OCI-LY7 (cell line): ENCODE measurements at places on chromosomes 13 and 19.

DNA sequence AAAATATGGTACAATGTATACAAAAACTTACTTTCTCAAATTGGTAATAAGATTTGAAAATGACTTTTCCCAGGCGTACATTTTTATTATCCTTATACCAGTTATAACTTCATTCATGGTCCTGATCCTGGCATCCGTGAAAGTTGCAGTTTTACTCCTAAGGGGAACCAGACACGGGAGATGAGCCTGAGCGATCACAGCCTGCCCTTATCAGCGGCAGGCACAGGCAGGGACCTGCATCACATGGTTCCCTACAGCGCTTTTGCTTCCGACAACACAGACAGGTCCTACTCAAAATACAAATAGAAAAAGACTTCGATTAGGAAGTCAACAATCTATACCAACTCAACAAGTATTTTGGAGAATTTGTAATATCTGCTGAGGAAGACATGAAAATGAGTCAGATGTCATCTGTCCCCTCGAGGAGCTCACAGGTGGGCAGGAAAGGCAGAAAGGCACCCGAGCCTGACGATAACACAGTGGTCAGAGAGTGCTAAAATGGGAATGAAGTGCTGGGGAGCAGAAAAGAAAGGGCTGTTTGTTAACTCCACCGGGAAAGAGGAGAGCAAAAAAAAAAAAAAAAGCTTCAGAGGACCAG, 93.4 kb downstream of the ABCC4 start:
- DNase-seq, result peak; percentile 58

DNA sequence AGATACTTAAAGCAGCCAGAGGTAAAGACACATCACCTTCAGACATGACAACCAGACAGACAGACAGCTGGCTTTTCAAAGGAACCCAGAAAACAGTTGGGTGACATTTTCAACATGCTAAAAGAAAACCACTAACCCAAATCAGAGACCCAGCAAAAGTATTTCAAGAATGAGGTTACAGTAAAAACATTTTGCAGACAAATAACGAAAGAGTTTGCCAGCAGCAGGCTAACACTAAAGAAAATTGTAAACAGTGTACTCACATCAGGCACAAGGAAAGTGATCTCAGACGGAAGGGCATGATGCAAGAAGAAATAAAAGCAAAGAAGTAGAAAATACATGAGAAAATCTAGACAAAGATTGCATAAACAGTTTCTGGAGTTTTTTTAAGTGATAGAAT, 46.4 kb downstream of the AP1M1 start:
- DNase-seq, result no peak

DNA sequence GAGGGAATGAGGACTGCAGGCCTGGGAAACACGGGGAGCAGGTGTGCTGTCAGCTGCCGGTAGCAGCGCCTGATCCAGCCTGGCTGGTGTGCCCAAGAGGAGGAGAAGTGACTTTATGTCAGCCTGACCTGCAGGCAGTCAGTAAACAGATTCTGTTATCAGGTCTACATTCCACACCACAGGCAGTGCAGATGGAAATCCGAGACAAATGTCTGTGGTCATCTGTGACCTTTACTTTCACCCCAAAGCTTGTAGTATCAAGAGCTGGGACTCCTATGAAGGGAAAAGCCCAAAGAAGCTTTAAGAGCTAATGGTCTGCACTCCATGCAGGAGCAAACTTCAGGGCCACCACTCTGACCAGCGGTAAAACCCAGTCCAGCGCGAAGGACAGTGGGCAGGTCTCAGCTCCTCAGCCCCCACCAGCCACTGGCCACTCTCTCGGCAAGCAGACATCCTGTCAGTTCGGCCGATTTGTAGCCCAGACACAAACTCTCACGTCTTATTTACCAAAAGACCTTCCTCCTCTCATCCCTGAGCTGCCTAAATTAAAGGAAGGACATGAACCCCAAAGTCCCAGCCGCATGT, 7.7 kb downstream of the EPS15L1 start:
- no peak for DNase-seq

DNA sequence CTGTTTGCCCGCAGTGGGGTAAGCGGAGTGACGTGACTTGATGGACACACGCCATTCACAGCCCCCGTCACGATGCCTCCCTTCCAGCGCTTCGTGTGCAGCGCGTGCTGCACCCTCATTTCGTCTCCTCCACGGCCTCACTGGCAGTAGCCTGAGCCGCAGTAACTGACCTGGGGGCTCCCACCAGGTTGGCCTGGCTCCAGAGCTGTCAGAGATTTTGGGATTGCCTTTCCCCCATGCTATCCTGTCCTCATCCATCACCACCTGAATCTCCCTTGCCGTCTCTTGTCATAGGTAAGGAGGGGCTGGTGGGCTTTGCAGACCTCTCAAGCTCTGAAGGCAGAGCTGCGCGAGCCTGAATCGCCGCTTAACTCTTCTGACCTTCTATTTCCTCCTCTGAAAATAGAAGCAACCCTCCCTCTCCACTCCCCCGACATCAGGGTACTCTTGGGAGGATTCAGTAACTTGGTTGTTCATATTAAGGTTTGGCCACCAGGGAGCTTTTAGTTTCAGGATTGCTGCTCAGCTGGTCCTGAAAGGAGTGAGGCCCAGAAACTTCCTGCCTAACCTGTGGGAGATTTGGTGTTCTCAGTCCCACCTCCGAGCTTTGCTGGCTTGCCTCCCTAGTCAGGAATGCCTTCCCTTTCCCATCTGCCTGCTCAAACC, 27.9 kb downstream of the SIGLEC5 start:
- no peak for DNase-seq

DNA sequence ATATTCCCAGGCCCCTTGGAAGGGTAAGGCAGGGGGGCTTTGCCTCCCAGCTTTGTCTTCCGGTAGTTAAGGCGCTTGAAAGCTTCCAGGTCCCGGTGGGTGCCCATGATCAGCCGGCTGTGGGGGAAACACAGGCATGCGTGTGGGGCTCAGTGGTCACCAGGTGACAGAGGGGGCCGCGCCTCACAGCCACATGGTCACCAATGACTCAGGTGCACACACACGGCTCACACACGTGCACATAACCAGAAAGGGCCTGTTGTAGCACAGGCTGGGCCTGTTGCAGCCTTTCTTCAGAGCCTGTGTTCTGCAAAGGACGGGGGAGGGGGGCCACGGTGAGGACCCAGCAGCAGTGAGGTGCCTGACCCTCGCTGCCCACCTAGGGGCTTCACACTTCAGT, 5.9 kb downstream of the NANOS3 start:
- DNase-seq, result no peak
